Stimulated activated CD4-positive, alpha-beta T cell treated with anti-CD3 and anti-CD28 coated beads, Interleukin-4, amount 100 ng/mL, for 1 hour (primary cell): ENCODE measurements at places on chromosomes 13 and 19.

DNA sequence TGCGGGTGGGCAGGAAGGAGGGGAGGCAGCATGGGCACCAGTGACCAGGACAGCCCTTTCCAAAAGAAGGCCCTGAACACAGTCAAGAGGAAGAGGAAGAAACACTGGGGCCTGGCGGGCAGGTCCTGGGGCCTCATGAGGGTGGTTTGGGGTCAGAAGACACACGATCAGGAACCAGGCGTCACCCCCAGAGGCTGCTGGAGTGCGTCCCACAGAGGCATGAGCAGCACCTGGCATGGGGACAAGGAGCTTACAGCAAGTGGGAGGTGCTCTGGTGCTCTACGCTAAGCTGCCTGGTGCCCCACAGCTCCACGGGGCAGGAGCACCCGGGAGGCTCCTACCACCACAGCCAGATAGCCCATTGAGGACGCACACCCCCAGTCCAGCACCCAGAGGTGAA is 20.0 kb downstream of the ELL start:
- DNase-seq: no peak

- peak; percentile 51 for DNase-seq
These were observed at the start of gene AKAP11 for GRCh38 chr13:42272115-42272803. Gene AKAP11, plus strand, starts transcription at chr13:42272152. Its CDS starts 14,197 bp downstream, at chr13:42286349.

- no peak for DNase-seq
These were observed 826.7 kb downstream of the DIAPH3 start for GRCh38 chr13:59337070-59337469.

DNA sequence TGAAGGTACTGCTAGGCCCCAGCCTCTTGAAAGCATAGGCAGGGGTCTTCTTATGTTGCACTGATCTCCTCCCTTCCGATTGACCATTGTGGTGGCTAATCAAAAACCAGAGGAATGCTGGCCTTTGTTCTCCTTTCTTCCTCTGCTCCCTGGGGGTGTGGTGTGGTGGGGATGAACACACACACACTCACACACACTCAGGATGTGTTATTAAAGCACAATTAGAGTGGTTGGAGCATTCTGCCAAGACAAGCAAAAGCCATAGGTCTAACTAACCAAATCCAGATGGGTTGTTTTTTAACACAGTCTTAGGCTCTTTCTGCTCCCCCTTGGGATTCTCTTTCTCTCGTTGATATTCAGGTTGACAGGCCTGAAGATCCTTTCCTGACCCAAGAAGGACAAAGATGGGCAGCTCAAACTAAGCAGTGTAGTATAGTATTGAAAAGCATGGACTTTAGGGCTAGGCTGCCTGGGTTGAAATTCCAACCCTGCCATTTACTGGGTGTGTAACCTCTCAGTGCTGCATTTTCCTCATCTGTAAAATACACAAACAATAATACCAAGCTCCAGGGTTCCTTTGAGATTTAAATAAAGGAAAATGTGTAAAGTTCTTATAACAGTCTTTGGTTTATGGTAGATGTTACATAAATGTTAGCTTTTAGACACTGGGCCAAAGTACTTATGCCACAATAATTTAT is 25.5 kb upstream of the DGKH start:
- no peak for DNase-seq

- no peak for DNase-seq
These were observed 485.5 kb downstream of the DIAPH3 start for GRCh38 chr13:59677966-59678814.

GRCh38 chr13:39760521-39760920 is 105.1 kb downstream of the COG6 start:
- DNase-seq: no peak

DNA sequence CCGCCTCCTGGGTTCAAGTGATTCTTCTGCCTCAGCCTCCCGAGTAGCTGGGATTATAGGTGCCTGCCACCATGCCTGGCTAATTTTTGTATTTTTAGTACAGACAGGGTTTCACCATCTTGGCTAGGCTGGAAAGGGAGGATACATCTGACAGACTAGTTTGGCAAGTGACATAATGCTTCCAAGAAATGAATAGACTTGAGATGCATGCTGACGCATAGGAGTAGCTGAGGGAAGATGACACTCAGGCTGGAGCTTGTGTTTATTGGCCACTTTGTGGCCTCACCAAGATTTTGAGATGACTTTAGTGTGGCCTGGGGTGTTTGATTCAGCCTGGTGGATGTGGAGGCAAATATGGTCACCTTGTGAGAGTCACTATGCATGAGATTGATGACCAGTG is 4.0 kb downstream of the ZNF586 start:
- no peak for DNase-seq

GRCh38 chr13:112061367-112062061 is 5.4 kb upstream of the SOX1 start:
- DNase-seq: no peak

DNA sequence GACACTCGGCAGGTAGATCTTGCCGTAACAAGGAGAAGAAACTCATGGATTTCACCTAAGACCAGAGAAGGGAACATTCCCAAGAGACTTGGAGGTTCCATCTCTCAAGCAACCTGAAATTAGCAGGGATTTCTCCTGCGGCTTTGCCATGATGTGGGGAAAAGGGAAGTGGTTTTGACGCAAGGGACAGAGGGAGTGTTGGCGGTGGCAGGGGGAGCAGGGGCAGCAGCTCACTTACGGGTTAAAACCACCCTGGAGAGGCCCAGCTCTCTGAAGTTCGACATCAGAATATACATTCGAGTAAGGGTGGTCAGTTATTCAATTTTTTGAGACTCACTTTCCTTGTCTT is 76.1 kb upstream of the POMP start:
- no peak for DNase-seq

- no peak for DNase-seq
These were observed 219.8 kb downstream of the MZT1 start for GRCh38 chr13:72507416-72508199.

DNA sequence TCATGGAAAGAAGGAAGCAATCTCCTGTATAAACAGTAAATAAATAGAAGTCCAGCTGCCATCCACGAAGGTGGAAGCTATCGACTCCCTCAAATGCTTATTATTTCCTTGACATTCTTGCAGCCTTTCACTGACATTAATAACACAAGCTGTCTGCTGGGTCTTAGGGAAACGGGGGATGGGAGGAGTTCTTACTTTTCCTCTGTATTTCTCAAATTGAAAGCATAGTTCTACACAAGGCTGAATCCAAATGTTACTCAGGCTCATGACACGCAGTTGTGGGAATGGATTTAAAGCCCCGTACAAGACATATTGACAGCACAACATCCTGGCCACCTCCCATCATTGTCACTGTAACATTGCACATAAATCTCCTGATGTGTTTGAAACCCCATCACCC is 4.0 kb downstream of the SERPINE3 start:
- DNase-seq: no peak

DNA sequence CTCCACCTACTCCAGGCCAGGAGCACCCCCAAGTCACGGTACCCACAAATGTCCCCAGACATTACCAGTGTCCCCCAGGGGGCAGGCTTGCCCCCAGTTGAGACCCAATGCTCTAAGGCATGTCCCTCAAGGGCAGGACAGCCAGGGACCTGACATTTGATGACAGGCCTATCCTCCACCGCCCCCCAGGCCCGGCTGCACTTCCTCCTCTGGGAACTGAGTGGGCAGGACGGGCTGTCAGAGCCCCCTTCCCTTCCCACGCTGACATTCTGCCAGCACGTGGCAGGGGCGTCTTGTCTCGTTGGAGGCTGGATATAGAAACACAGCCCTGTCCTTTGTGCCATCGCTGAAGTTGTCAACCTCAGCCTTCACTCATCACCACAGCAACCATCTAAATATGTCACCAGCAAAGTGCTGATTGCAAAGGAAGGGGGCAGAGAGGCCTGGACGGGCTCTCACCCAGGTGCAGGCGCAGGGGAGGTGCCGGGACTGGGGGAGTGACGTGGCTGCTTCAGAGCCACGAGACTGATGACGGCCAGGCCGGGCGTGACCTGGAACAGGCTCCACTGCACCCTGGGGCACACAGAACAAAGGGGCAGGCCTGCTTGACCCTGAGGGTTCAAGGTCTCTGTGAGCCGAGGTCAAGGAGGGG is 38.4 kb downstream of the GNG7 start:
- no peak for DNase-seq

- no peak for DNase-seq
These were observed 262.6 kb upstream of the RXFP2 start for GRCh38 chr13:31476753-31477152.

GRCh38 chr13:24276861-24277260 is 32.5 kb upstream of the C1QTNF9 start:
- DNase-seq: no peak

DNA sequence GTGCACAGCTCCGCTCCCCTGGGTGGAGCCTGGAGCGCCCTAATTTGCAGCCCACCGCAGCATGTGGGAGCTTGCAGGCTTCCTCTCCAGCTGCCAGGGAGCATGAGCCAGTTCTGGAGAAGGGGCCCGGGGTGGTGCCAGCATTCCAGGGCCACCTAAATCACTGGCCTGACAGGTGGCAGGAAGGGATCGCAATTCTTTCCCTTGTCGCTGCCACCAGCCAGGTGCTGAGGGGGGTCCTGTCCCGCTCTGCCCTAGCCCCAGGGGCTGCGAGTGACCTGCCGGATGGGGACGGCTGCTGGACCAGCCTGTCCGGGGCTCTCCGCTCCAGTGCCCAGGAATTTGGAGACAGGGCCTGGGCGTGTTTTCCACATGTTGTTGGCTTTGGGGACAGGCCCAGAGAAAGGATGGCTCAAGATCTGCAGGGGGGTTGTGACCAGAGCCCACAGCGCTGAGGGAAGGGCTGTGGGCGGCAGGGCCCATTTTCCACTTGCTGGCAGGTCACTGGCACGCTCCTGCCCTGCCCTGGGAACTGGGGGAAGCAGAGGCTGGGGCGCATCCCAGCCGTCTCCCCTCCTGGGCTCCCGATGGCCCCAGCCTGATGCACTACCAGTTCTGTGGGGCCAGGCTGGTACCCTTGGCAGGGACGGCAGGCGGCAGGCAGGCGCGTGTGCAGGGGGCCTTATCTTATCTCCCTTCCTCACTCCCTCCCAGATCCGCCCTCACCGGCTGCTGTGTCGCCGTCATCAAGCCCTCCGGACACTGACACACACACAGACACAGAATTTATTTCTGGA is 9.5 kb downstream of the NDUFA11 start:
- no peak for DNase-seq

- no peak for DNase-seq
These were observed 17.5 kb upstream of the FFAR2 start for GRCh38 chr19:35430409-35431144.

DNA sequence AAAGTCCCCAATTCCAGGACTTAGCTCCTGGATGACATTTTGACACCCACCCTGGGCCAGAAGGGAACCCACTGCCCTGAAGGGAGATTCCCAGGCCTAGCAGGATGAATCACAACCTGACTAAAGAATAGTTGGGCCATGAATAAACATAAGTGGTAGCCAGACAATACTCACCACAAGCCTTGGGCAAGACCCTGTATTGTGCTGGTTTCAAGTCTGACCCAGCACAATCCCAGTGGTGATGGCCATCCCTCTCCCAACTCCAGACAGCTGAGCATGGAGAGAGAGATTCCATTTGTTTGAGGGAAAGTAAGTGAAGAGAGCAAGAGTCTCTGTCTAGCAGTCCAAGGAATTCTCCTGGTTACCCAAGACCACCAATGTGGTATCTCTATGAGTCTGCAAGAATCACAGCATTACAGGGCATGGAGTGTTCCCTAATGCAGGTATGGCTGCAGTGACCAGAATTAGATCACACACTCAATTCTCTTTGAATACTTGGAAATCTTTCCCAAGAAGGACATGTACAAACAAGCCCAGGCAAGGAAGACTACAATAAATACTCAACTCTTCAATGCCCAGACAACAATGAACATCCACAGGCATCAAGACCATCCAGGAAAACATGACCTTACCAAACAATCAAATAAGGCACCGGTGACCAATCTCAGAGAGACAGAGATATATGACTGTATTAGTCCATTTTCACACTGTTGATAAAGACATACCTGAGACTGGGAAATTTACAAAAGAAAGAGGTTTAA is 158.0 kb downstream of the VWA8 start:
- no peak for DNase-seq

DNA sequence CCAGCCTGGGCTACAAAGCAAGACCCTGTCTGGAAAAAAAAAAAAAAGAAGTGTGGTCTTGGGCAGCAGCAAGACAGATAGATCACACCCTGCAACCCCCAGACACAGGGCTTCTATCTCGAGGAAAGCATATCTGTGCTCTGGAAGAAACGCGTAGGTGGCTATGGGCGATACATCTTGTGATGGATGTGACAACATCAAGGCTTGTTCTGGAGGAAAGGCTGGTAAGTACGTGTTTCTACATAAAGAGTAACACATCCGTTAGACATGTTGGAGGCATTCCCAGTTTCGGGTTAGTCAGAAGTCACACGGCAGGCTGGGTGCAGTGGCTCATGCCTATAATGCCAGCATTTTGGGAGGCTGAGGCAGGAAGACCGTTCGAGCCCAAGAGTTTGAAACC is 6.6 kb upstream of the DHDH start:
- peak; percentile 14 for DNase-seq

GRCh38 chr13:42001580-42001979 is 40.7 kb upstream of the VWA8 start:
- no peak for DNase-seq

- DNase-seq: no peak
These were observed 263.2 kb upstream of the SPRY2 start for GRCh38 chr13:80604098-80604497.

GRCh38 chr19:50658441-50659317 is 9.4 kb downstream of the C19orf81 start:
- DNase-seq: peak; percentile 68

- DNase-seq: no peak
These were observed 63.3 kb downstream of the DHRS12 start for GRCh38 chr13:51740698-51741097.
